NCI-H1092 treated with DMSO at 0.1 percent for 48 hours (cell line): ENCODE measurements at places on chromosomes 11 and 22.

- DNase-seq, result no peak
These were observed 469.2 kb upstream of the ANO5 start for GRCh38 chr11:21723678-21724077.

DNA sequence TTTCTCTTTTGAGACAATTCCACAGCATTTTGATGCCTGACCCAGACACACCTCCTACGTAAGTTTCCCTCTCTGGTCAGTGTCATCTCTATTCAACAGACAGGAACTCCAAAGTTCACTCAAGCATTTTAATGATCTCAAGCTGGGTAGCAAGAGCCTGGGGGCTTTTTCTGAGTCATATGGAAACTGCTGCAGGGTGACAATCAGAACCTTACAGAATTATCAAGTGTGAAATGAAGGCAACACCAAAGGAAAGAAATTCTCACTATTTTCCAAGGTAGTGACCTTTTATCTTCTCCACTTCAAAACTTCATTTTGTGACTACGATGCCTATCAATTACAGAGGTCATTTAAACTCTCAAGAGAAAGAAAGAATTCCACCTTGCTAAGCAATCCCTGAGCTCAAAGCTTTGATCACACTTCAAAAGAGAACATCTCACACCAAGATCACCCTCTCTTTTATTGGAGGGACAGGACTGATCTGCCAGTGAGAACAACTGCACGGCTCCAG is 229.0 kb upstream of the ZC3H12C start:
- no peak for DNase-seq

DNA sequence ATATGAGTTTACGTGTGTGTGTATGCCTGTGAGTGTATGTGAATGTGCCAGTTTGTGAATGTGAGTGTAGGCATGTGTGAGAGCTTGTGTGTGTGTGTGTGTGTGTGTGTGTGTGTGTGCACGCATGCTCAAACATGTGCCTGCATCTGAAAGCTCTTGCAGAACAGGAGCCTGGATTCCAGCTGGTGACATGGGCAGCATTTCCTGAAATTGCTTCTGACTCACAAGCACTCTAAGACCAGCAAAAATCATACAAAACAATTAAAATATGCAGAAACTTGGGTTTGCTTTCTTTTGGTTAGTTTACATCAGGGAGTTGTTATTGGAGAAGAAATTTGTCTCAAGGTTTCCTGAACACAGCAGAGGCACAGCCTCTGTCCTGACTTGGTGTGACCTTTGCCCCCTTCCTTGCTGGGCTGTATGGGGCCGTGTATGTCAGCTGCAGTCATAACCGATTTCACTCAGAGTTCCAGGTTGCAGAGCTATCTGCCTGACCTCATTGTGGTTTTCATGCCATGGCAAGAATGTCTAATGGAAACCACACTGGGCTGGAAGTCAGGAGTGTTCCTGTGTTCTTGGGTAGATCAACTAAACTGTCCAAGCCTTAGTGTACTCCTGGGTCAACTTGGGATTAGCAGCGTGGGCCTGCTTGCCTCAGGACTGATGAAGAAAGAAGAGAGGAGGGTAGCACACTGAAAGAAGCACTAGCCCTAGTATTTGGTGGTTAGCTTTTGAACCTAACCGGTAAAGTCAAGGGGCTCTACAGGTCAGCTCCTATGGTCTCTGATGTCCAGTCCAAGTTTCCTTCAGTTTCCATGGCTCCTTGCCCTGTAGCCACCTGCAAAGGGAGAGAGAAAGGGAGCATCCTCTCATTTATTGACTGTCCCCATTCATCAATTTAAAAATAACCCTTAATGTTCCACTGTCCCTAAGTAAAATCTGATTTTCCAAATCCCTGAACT is 143.7 kb downstream of the SNX19 start:
- no peak for DNase-seq

- DNase-seq, result no peak
These were observed 222.8 kb downstream of the DDX10 start for GRCh38 chr11:108887436-108888238.

DNA sequence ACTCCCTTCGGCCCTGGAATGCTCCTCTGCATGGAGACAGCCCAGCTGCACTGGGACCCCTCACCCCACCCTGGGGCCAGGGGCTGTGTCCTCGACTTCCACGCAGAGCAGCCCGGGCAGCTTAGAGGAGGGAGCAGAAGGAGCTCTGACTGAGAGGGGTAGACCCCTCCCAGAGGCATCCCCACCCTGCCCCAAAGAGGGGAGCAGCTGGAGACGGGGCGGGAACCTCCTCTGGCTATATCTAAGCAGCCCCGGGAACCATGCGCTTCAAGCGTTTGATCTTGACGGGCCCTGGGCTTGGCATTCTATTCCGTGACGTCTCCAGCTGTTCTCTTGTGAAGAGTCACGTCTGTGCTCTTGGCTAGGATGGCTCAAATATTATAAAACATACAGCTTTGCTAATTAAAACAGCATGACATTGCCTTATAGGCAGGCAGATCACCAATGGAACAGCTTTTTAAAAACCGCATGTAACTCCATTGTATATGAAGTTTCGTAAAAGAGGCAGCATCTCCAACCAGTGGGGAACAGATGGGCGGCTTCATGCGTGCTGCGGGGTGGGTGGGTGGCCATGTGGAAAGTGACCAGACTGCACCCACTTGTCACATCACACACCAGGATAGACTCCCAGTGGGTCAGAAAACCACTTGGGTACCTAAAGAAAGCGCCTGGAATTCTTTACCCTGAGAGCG is 7.7 kb downstream of the KCNQ1 start:
- DNase-seq, result no peak

GRCh38 chr11:44942029-44942955 is 8.4 kb downstream of the TP53I11 start:
- no peak for DNase-seq

DNA sequence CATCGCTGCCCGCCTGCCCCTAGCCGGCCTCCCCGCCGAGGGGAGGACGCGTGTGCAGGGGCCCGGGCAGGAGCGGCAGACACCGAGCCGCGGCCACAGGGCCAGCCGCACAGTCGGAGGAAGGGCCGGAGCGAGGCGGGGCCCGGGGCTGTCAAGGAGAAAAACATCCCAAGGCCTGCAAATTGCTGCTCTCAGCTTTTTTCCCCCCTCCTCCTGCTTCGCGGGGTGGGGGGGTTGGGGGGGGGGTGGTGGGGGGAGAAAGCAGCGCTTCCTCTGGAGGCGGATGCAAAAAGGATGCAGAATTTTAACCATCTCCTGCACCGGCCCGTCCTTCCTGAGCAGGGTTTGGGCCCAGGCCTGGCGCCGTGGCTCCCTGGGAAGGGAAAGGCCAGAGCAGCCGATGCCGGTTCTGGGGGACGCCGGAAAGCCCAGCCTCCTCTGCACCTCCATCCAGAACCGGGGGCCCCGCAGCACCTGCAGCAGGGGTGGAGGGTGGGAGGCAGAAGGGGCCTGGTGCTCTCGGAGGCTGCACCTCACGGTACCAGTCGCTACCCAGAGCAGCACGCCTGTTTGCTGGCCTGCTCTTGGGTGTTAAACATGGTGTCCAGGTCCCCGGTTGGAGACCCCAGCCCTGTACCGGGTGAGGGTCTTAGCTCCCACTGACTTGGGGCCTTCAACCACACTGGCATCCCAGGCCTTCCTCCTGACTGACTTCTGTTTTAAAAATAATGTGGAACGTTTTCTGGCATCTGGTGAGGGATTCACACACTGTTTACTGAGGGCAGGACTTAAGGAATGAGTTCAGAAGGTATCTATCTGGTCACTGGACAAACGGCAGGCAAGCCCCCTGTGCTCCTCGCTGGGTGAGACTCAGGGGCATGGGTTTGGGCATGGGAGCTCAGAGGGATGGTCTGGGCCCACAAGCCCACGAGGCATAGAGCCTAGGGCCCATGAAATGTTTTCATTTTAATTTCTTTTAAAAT is 77.4 kb upstream of the WNT7B start:
- no peak for DNase-seq

- peak; percentile 58 for DNase-seq
These were observed 2.3 kb downstream of the C1QTNF5 start for GRCh38 chr11:119338318-119338890.

- DNase-seq, result no peak
These were observed 5.1 kb downstream of the GRAMD4 start for GRCh38 chr22:46625113-46625842.

DNA sequence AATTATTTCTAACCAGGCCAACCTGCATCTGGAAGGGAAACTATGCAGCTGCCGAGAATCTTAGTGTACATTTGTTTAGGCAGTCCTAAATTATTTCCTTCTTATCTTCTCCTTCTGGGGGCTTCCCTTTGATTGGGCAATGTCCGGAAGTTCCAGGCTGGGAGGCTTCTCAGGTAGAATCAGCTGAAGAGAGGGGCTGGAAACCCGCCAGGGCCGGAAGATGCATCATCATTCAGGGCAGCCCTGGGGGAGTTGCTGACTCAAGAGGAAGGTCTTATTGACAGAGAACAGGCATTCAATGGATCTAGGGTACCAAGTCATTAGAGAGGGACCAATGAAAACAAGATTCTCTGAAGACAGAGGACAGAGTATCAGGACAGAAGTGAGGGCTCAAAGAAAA is 150.7 kb downstream of the BLID start:
- DNase-seq, result no peak

DNA sequence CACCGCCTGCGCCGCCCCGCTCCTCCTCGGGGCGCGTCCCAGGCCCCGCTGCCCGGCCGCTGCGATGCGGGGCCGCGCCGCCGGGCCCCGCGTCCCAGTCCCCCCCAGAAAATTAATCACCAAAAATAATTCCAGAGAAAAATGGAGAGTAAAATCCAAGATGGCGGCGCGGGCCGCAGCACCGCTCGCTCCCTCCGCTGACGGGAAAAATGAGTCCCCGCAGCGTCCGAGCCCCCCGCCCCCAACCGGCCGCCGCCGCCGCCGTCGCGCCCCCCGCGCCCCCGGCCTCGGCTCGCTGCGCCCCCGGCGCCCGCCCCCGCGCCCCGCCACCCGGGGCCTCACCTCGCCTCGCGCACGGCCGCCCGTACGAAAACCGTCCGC is at the start of gene KMT5B:
Gene KMT5B (minus strand): TSS at position 162 of the 381 bp plus-strand sequence. CDS start 23,220 bp downstream, outside the sequence.
- DNase-seq, result peak; percentile 60

GRCh38 chr11:6620636-6621035 is 1.4 kb upstream of the TPP1 start:
- no peak for DNase-seq

GRCh38 chr22:17120281-17120680 is 879 bp downstream of the TMEM121B start:
- no peak for DNase-seq

- no peak for DNase-seq
These were observed 300.6 kb downstream of the DDX10 start for GRCh38 chr11:108965306-108966001.

DNA sequence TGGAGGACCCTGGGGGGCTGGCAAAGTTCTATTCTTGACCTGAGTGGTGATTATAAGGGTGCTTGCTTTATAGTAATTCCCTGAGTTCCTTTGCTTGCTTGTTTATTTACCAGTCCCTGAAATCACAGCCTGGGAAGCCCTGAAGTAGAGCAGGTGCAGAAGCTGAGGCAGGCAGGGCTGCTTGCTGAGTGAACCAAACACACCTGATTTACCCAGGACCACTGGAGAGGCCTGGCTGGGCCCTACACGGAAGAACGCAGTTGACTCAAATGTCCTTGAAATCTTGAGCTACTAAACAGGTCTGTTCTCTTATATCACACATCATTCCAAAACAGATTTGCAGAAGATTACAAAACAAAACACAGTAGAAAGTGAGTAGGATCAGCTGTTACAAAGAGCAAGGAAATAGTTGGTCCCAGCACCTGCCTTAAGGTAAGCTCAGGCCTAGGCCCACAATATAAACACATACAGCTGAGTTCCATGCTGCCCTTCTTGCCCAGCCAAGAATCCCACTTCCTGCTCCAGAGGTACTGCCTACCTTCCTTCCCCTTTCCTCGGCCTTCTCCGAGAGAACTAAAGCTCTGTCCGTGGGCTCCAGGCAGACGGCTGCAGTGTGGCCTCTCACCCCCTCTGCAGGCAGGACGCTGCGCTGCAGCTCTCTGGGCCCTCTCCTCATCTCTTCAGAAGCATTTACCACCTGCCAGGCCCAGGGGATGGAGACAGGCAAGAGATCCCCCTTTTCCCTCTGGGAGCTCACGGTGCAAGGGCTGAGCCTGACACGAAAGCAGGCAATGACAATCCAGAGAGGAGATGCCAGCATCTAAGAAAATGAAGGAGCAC is 46.1 kb upstream of the SCUBE2 start:
- peak; percentile 96 for DNase-seq

DNA sequence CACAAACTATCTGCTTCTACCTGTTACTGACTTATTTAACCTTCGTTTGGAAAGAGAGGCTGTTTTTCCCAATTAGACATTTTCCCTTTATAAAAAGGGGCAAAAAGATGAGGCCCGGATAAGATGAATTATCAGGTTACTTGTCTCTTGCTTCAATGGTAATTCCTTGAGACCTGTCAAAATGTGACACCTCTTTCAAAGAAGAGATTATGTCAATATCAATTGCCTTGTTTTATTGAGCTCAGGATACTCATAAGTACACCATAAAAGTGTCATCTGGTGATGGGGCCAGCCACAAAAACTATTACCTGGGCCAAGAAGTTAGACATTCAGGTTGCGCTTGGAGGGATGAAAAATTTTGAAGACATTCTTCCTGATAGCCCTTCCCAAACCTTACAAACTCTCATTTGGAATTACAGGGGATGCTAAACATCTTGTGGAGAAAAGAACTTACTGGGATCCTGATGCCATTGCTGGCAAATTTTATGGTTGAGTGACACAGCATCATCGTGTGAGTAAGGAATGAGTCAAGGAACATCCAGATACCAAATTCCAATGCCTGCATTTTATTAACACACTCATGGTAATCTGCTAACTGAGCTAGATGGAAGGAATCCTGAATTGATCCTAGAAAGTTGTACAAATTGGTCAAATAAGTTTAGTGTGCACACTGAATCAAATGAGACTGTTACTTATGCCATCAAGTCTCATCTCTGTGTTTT is 1071.2 kb downstream of the LRRC4C start:
- DNase-seq, result no peak

GRCh38 chr11:93498641-93499040 is 44.5 kb downstream of the SMCO4 start:
- DNase-seq, result no peak

DNA sequence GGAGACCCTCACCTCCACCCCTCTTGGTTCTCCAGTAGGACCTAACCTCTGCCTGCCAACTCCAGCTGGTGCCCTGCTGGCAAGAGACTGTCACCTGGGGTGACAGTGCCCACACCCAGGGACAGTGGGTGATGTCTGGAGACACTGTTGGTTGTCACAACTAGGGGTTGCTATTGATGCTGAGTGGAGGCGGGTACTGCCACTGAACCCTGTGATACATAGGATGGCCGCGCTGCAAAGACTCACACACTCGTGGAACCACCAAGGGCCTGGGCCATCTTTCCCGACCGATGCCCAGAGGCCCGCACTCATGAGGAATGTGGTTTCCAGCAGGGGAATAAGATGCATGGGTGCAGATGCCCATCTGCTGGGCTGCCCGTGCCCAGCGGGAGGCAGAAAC is 143.2 kb downstream of the SHANK2 start:
- DNase-seq, result no peak
